ENCODE measurements at places on chromosomes 1 and 21. TPM values are rescaled to one million over a fixed set of nuclear protein-coding genes. Genes with fewer than 3 reads are reported as not detected.

Gene HFM1
- total RNA-seq = 1.2 TPM

Gene RAB7B
- total RNA-seq = 11.4 TPM

Gene OR2T33
- total RNA-seq = not detected

Gene ETS2
- 232 TPM for total RNA-seq

Gene CFHR5
- not detected for total RNA-seq

Gene MXRA8
- total RNA-seq = 221 TPM

Gene TCHHL1
- total RNA-seq = not detected

Gene ANP32E
- 37.1 TPM for total RNA-seq

Gene AMY1C
- not detected for total RNA-seq

Gene ARHGEF16
- 0.62 TPM for total RNA-seq

Gene MRPL20
- 69.7 TPM for total RNA-seq

Gene CR1L
- not detected for total RNA-seq

Gene HSPB7
- total RNA-seq = 802 TPM

Gene CORT
- total RNA-seq = not detected

Gene CYB561D1
- 10.6 TPM for total RNA-seq

Gene C1orf115
- total RNA-seq = 21.2 TPM

Gene CYP4B1
- total RNA-seq = 3.4 TPM

Gene LAMC2
- 0.90 TPM for total RNA-seq

Gene B3GALT5
- total RNA-seq = 0.39 TPM

Gene SMPDL3B
- not detected for total RNA-seq

Gene PALMD
- total RNA-seq = 27.2 TPM

Measured in aorta (tissue), 5 donors.